ENCODE measurements at places on chromosomes 7 and 10.

GRCh38 chr10:131243076-131243475 is 68.4 kb downstream of the TCERG1L start:
- DNase-seq: no peak

- no peak for DNase-seq
These were observed 125.0 kb downstream of the TEX36 start for GRCh38 chr10:125557801-125558505.

DNA sequence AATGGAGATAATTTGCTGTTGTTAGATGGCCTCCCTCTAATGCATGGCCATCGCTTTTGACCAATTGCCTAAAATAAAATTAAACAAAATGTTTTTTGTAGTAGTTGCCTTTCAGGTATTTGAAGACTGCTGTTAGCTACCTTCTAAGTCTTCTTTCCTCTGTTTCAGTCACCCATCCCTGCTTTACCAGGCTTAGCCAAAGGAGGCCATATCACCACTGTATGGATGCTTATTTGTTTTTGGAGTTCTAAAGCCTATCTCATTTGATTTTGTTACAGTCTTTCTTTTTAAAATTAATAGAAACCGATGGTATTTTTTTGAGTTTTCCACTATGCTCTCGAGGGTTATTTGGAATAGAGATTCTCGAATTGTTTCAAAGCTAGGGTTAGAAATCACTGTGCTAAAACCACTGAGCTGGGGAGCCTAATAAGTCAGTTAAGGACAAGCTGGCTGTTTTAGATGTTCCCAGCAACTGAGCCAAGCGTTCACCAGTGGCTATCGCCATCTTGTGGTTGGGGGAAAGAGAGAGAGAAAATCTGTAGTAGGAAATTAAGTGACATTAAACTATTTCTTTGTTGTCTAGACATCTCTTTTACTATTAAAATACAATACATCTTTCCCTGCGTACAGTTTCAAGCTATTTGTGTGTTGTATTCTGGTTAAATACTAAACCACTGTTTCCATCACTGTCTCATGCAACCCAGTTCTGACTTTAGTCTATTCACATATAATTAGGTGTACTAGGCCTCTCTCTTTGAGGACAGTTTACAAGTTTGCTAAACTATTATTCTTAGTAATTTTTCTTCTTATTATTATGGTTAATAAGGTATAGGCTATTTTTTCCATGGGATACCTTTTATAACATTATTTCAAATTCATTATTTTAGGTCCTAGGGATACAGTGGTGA is 52.2 kb downstream of the GPR158 start:
- peak; percentile 8 for DNase-seq

- DNase-seq: peak; percentile 71
These were observed 15.0 kb downstream of the SNX8 start for GRCh38 chr7:2299131-2299829.

- DNase-seq: no peak
These were observed 45.5 kb downstream of the CTBP2 start for GRCh38 chr10:125114761-125115391.

DNA sequence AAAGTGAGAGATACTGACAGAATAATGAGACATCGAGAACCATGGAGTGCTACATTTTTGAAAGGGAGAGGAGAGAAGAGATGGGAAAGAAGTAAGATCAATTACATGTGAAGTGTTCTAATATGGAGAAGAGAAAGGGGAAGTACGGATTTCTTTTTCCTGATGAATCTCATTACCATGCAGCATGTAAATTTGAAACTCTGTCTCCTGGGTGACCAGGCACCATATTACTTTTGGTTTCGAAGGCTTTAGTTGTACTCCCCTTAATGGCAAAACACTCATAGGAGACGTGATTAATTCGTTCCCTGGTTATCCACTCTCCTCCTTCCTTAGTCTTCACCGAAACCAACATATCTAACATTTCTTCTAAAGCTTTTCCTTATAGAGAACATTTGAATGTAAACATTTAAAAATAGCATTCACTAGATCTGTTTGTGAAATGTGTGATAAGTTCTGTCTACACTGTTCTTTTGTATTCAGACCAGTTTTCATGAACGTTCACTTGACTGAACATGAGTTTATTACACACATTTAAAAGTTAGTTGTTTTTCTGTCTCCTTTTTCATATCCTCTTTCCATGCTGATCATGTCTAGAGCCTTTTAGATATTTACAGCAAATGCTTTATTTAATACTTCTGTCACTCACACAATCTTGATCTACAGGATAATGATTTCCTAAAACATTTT is 80.2 kb upstream of the MSRB2 start:
- DNase-seq: peak; percentile 34

DNA sequence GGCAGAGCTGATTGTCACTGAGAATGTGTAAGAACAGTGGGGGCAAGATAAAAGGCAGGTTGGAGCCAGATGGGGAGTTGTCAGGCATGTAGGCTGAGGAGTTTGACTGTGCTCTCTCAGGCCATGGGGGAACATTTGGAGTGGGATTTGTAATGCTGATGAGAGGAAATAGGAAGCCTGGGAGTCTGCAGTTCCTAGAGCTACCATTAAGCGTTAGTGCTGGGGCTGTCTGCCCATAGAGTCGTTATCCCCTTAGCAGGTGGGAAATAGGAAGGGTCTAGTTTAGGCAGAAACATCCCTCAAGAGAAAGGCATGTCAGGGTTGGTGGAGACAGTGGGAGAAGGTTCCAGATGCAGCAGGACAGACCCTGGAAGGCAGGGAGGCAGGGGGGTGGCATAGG is 75.5 kb downstream of the RPS24 start:
- DNase-seq: no peak

DNA sequence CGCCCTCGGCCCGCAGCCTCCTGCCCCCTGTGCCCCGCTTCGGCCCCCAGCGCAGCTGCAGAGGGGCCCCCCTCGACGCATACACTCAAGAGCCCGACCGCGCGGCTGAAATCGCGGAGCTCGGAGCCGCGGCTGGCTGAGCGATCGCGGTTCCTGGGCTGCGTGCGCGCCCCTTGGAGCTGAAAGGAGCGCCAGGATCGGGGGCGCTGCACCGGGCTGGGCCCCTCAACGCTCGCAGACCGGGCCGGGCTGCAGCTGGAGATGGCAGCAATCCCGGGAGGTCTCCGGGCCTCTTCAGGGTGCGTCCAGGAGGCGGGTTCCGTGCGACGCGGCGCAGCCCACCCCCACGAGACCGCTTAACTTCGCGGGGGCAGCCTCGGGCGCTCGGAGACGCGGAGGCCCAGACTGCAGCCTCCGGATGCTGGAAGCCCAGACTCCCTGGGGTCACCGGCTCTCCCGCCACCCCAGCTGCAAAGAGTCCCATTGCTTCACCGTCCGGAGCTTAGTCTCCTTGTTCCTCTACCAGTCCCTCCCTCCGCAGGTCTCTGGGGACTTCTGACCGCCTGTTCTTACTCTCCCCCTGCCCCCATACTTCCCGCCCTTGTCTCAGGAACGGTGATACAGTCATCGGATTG is 73.0 kb upstream of the LRRC4 start:
- peak; percentile 56 for DNase-seq

- no peak for DNase-seq
These were observed 27.5 kb downstream of the NOD1 start for GRCh38 chr7:30450983-30451497.

GRCh38 chr10:130261306-130261705 is 125.1 kb downstream of the GLRX3 start:
- DNase-seq: no peak

GRCh38 chr10:53638006-53638405 is 865.4 kb upstream of the MBL2 start:
- DNase-seq: no peak

GRCh38 chr10:33735464-33735923 is 401.0 kb upstream of the NRP1 start:
- DNase-seq: no peak

DNA sequence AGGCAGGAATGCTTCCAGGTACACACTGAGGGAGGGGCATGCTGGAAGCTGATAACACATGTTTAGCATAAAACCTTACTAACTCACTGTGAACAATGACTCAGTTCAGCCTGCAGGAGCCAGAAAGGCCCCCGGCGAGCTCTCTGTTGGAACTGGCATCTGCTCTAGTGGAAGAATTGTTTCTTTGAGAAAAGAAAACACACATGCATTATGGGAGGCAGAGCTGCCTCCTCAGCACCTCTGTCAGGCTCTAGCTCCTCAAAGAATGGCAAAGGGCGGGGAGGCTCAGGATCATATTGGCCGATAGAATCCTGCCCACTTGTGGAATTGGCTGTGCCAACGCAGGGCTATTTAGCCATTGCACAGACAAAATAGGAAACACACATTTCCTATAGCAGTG is 338.3 kb downstream of the CXCL12 start:
- DNase-seq: no peak
